ENCODE measurements at places on chromosomes 6 and 20.

- no peak for DNase-seq
Observed at GRCh38 chr6:124053315-124053714, 249.7 kb downstream of the NKAIN2 start.

DNA sequence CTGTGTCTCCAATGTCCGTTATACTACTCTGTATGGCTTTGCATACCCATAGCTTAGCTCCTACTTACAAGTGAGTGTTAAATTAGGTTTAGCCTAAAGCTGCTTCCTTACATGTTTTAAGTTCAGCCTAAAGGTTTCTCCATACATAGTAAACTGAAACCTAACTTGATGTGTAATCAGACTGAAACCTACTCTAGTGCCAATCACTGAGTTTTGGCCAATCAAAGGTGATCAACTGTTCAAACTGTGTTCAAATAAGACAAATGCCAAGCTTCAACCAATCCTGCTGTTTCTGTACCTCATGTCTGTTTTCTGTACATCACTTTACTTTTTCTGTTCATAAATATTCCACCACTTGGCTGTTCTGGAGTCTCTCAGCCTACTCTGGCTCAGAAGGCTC lies 20.0 kb downstream of the HLA-DOA start:
- DNase-seq, result no peak

GRCh38 chr20:9945408-9945807 lies 89.4 kb upstream of the ANKEF1 start:
- no peak for DNase-seq

DNA sequence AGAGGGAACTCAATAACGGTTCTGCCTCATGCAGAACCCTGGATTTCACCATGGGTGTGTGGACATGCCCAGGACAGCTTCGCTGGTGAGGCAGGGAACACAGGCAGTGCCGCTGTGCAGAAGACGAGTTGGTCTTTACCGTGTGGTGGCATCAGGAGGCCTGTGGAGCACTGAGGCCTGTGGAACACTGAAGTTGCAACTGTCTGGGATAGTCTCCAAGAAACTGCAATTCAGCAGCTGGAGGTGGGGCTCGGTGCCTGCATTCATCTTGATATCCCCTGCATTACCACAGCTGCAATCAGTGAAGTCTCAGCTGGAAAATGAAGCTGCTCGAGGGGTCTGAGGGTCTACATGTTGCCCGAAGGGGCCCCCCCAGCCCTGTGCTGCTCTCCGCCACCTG lies 202.4 kb upstream of the CDH4 start:
- DNase-seq, result no peak

DNA sequence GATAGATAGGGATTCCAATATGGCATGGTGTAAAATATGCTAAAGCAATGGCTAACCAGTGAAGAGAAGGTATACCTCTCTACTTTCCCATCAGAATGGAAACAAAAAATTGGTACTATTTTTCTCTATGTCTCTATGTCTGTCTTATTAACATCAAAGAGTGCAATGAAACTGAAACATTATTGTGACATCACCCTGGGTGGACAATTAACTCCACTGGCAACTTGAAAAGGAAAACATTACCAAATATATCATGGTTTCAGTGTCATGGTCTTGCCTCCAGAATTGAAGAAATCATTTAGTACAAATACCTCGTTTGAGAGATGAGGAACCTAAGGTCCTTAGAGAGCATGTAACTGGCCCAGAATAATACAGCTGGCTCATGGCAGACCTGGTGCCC lies 1132.5 kb upstream of the MAP3K7 start:
- no peak for DNase-seq

- no peak for DNase-seq
Observed at GRCh38 chr6:12916006-12916405, 199.4 kb downstream of the PHACTR1 start.

GRCh38 chr20:48928832-48929725 lies 7.6 kb downstream of the ARFGEF2 start:
- no peak for DNase-seq

DNA sequence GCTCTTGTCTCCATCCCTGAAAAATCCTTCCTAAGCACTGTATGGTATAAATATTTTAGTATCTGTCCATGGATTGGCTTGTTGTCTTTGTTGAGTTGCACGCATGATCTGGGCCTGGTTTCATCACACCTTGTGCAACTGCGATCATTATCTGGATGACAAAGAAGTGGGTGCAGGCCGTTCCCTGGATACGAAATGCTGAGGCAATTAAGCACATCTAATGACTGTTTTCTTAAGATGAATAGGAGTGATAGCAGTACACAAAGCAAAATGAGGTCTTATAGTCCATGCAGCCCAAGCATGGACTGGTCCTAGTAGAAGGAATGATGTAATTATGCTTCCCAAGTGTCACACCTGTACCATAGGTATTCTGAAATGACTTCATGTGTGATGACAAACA lies 47.8 kb downstream of the SLC35D3 start:
- DNase-seq, result no peak

- no peak for DNase-seq
Observed at GRCh38 chr6:165751486-165751885, 88.4 kb upstream of the PDE10A start.

GRCh38 chr6:100304575-100304974 lies 160.1 kb downstream of the SIM1 start:
- no peak for DNase-seq

DNA sequence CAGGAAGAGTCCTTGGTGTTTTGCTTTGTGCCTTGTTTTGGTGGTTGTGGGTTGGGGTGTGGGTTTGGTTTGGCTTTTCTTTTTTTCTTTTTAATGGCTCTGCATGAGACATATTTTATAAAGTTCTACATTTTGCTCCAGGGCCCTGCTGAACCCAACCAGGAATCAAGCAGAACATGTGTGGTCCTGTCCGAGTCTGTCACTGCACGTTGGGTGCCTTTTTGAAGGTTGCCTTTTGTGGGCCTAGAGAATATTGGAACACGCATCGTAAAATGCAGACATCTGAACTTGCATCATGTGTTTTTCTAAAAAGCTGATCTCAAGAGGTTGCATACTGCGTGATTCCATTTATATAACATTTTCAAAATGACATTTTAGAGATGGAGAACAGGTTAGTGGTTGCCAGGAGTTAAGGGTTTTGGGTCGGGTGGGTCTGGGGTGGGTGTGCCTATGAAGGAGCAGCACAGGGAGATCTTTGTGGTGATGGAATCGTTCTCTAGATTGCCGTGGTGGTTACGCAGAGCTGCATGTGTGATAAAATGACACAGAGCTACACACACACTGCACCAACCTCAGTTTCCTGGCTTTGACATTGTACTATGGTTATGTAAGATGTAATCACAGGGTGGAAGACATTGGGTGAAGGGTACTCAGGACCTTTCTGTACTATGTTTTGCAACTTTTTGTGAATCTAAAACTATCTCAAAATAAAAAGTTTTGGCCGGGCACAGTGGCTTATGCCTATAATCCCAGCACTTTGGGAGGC lies 80.2 kb downstream of the EYA2 start:
- no peak for DNase-seq

DNA sequence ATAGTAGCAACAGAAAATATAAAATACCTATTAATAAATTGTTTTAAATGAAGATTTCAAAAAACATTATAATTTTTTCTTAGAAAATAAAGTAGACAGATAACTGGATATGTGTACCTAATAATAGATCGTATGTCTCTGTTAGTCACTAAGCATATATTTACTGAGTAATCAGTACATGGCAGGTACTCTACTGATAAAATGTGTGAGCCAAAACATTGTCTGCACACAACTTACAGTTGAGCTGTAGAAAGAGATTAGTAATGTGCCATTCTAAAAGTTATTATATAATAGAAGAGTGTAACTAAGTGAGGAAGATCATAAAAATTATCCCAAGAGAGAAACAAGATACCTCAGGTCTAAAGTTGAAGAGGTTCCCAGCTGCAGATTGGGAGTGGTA lies 929.9 kb upstream of the EPHA7 start:
- no peak for DNase-seq

DNA sequence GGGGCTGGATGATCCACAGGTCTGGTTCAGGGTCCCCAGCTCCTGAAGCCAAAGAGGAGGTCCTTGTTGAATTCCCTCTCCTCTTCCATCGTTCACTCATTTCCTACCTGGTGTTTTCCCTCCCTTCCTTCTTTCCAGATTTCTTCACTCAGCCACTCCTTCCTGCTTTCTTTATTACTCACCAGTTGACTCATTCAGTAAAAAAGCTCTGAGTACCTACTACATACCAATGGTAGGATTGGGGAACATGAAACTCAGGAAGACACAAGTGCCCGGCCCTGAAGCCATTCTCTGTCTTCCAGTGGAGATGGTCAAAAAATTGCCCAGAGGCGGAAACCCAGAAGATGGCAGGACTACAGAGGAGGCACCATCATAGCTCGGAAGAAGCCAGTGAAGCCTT lies 11.9 kb upstream of the NSFL1C start:
- DNase-seq, result no peak

- no peak for DNase-seq
Observed at GRCh38 chr6:116467514-116467913, 6.3 kb downstream of the CALHM6 start.

- DNase-seq, result peak; percentile 82
Observed at GRCh38 chr6:156791320-156791850, 14.2 kb downstream of the ARID1B start.

DNA sequence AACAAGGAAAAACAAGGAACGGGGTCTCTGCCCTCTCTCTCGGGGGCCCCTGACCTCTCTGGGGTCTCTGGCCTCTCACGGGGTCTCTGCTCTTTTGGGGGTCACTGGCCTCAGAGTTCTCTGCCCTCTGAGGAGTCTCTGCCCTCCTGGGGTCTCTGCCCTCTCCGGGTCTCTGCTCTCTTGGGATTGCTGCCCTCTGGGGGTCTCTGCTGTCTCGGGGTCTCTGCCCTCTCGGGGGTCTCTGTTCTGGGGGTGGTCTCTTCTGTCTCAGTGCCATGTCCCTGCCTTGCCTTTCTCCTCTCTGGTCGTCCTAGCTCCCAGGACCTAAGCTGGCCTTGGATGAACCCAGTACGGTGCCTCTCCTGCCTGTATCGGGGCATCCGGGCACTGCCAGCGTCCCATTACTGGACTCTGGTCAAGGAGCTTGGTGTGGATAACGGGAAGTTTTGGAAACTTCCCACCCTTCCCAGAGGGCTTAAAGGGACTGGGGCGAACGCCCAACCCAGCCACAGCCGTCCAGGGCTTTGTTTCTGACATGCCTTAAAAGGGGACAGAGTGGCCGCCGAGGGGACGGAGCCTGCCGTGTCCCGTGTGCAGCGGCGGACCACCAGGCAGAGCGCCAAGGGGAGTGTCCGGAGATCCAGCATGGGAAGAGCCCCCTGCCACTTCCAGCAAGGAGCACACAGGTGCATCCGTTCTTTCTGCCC lies 24.7 kb upstream of the MRGBP start:
- DNase-seq, result no peak

- DNase-seq, result no peak
Observed at GRCh38 chr20:1932971-1933370, 37.8 kb downstream of the SIRPA start.

DNA sequence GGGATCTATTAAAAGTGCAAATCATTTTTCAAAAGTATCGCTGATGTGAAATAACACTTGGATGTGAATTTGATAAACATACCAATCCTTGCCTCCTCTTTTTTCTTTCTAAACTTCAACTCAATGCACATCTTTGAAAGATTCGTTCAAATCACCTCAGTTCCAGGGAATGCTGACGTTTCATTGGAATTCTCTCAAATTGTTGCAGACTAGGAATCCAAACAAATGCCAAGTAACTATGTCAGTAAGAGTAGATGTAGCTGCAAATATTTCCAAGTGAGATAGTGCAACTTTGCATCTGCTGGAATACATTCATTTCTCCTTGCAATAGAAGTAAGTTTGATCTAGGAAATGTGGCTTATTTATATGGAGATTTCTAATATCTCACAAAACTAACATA lies 220.7 kb downstream of the FUT9 start:
- no peak for DNase-seq

DNA sequence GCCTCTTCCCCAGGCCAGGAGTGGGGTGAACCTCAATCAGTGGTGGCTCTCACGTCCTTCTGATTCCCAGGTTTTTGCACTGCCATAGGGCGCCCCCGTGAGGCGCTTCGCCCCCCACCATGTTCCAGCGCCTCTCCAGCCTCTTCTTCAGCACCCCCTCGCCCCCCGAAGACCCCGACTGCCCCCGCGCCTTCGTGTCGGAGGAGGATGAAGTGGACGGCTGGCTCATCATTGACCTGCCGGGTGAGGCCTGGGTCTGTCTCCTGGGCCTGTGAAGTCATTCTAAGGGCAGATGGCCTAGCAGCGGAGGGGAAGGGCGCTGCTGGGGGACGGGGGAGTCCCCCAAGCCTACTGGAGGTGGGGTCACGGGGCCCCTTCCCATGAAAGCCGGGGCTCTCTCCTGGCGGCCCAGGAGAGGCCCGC lies 4.5 kb downstream of the TP53INP2 start:
- DNase-seq, result peak; percentile 74

DNA sequence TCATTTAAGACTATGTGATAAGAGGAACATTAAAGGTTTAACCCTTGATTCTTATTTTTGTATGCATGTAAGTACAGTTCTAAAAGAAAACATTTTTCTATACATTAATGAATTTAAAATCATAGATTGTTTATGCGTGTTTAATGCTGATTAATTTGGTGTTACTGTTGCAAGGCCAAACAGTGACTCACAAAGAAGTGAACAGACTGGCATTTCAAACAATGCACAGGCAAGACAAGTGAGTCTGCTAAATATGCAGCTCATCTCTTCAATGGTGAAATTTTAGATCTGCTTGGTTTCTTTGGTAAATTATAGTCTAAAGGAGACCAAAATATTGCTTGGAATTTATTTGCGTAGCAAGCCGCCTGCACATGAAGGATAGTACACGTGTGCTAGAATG lies 417.4 kb upstream of the SOX4 start:
- DNase-seq, result no peak

GRCh38 chr6:144439016-144439415 lies 153.9 kb downstream of the UTRN start:
- DNase-seq, result no peak

GRCh38 chr6:139522511-139523220 lies 148.2 kb upstream of the CITED2 start:
- no peak for DNase-seq

DNA sequence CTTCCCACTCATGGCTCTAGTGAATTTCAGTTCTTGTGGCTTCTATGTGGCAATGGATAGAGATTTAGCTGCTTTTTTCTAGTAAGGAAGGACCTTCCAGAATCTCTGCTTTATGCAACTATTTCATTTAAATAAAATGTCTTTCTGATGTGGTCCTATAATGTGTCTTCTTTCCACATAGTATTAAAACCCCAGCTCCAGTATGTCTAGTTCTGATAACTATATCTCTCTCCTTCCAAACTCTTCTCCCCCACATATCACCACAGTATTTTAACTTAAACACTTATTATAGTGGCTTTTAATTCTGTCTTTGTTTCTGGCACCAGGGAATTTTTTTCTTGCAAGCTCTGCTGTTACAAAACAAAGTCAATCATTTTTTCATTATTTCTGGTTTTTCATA lies 40.6 kb upstream of the SUMO4 start:
- no peak for DNase-seq

DNA sequence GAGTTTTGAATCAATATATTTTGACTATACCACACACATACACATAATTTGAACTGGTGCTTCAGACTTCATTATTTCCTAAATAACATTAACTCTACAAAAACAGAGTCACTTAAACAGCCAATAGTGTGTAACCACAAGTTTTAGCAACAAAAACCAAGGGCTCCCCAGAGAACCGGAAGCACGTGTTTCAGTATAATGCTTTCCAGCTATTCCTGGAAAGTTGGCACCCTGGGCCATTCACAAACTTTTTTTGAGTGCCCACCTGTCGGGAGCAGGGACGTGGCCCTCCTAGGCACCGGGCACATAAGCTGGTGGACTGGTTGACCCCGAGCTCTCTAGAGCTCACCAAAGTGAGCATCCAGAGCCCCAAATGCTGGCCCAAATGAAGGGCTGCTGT lies 1.9 kb upstream of the SLC35D3 start:
- peak; percentile 15 for DNase-seq

- DNase-seq, result no peak
Observed at GRCh38 chr6:103105686-103106085, 1712.2 kb downstream of the GRIK2 start.

Data from natural killer cell (primary cell).